Psoas muscle (tissue), 8 donors: ENCODE measurements at places on chromosomes 3 and 15. TPM values are rescaled to one million over a fixed set of nuclear protein-coding genes. Genes with fewer than 3 reads are reported as not detected.

Gene NEK10
- total RNA-seq = 5.0 TPM

DNA sequence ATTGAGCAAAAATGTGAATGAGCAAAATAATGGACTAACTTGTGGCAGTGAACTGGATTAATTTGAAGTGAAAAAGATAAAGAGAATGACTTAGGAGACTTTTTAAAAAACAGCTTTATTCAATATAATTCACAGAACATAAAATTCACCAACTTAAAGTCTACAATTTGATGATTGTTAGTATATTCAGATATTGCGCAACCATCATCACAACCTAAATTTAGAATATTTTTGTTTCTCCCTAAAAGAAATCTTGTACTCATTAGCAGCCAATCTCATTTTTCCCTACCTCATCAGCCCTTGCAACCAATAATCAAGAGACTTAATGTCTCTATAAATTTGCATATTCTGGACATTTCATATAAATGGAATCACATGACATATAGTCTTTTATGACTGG lies 496.5 kb downstream of the IGSF11 start:
- no peaks in the 10 kb centered on the region for H3K36me3 ChIP-seq
- H3K27me3 ChIP-seq = no peaks in the 10 kb centered on the region
- H3K27ac ChIP-seq = no peak overlapping the region

Gene PLA2G4D
- total RNA-seq = not detected

GRCh38 chr3:75737831-75738493 lies 47.4 kb downstream of the ZNF717 start:
- DNase-seq = no peak
- no peak overlapping the region for H3K27ac ChIP-seq
- H3K4me1 ChIP-seq = no peaks in the 10 kb centered on the region
- no peak overlapping the region for H3K4me3 ChIP-seq

Gene NAALADL2
- 1.9 TPM for total RNA-seq

- H3K4me3 ChIP-seq = no peak overlapping the region
- no peak for DNase-seq
- no peaks in the 10 kb centered on the region for H3K27me3 ChIP-seq
- H3K27ac ChIP-seq = no peak overlapping the region
- no peaks in the 10 kb centered on the region for H3K4me1 ChIP-seq
Measured at GRCh38 chr15:88656760-88657221, 18.0 kb downstream of the ISG20 start.

Gene ERC2
- not detected for total RNA-seq

Gene C3orf20
- 0.10 TPM for total RNA-seq

DNA sequence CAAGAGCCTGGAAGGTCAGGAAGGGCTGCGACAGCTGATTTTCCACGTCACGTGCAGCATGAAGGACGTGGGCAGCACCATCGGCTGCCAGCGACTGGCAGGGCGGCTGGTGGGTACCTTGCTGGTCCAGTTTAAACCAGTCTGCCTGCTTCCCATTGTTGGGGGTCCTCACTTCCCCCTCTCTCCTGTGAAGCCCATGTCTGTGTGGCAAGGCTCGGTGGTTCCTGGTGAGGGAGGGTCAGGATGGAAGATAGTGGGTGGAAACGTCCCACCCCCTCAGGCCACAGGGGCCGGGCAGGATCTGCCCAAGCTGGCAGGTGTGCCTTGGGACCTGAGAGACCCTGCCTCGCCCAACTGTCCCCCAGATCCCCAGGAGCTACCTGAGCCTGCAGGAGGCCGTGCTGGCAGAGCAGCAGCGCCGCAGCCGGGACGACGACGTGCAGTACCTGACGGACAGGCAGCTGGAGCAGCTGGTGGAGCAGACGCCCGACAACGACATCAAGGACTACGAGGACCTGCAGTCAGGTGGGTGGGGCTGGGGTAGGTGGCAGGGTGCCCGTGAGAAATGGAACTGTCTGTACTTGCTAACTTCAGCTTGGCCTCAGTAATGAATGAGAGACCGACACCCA lies 108.2 kb downstream of the LRRK1 start:
- H3K36me3 ChIP-seq = peaks cover 17% of the 10 kb centered on the region
- H3K27me3 ChIP-seq = no peaks in the 10 kb centered on the region
- no peak overlapping the region for H3K4me3 ChIP-seq
- H3K4me1 ChIP-seq = no peaks in the 10 kb centered on the region
- H3K27ac ChIP-seq = no peak overlapping the region
- no peak for DNase-seq

GRCh38 chr3:6512172-6512800 lies 348.6 kb upstream of the GRM7 start:
- H3K27ac ChIP-seq = no peak overlapping the region
- H3K36me3 ChIP-seq = no peaks in the 10 kb centered on the region
- H3K4me3 ChIP-seq = no peak overlapping the region
- H3K4me1 ChIP-seq = no peaks in the 10 kb centered on the region
- H3K27me3 ChIP-seq = no peaks in the 10 kb centered on the region

GRCh38 chr15:68787609-68788263 lies 33.0 kb downstream of the ANP32A start:
- no peak for DNase-seq
- peaks cover 38% of the 10 kb centered on the region for H3K4me1 ChIP-seq
- H3K4me3 ChIP-seq = no peak overlapping the region
- no peak overlapping the region for H3K27ac ChIP-seq
- peaks cover 44% of the 10 kb centered on the region for H3K36me3 ChIP-seq

Gene CMTM8
- 1.8 TPM for total RNA-seq

DNA sequence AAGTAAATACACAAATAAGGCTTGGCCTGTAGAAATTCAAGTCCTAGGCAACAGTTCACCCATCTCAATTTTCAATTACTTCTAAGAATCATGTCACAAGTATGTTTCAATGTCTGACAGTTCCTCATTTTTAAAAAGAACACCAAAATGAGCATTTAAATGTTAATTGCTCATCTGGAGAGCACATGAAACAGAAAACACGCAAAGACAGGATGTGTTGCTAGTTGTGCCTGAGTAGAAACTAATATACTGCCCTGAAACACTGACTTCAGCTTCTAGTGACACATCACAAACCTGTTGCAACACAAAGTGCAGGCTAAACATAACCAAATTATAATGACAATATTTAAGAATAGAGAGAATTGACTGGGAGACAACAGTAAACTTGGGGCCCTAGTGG lies 167.3 kb upstream of the THBS1 start:
- no peaks in the 10 kb centered on the region for H3K36me3 ChIP-seq
- DNase-seq = no peak
- no peaks in the 10 kb centered on the region for H3K4me1 ChIP-seq
- H3K4me3 ChIP-seq = no peak overlapping the region
- H3K27ac ChIP-seq = no peak overlapping the region
- no peaks in the 10 kb centered on the region for H3K27me3 ChIP-seq

- H3K27ac ChIP-seq = no peak overlapping the region
- H3K4me1 ChIP-seq = peaks cover 28% of the 10 kb centered on the region
- H3K36me3 ChIP-seq = no peaks in the 10 kb centered on the region
Measured at GRCh38 chr3:134822090-134822489, 27.0 kb downstream of the EPHB1 start.

- no peaks in the 10 kb centered on the region for H3K36me3 ChIP-seq
- no peaks in the 10 kb centered on the region for H3K27me3 ChIP-seq
- peaks cover 73% of the 10 kb centered on the region for H3K4me1 ChIP-seq
- peak overlapping the region; percentile 48 for H3K4me3 ChIP-seq
- H3K27ac ChIP-seq = peak overlapping the region; percentile 80
Measured at GRCh38 chr3:114451561-114452018, 157.8 kb downstream of the TIGIT start.

Gene PLA2G4E
- 0.34 TPM for total RNA-seq

DNA sequence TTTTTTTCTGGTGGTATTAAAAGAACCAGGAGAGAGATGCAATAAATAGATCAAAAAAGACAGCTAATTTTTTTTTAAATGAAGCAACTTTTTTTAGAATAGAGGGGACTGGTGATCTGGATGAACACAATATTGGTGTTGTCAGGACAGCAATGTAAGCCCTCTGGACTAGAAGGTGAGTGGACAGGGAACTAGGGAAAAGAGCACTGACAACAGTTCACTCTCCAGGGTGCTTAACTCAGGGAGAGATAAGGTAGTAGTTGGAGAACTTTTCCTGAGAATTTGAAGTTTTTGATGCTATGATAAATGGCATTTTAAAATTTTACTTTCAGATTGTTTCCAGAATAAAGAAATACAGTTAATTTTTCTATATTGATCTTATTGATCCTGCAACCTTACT lies 158.3 kb upstream of the STAC start:
- no peak for DNase-seq
- no peaks in the 10 kb centered on the region for H3K4me1 ChIP-seq
- no peaks in the 10 kb centered on the region for H3K27me3 ChIP-seq

DNA sequence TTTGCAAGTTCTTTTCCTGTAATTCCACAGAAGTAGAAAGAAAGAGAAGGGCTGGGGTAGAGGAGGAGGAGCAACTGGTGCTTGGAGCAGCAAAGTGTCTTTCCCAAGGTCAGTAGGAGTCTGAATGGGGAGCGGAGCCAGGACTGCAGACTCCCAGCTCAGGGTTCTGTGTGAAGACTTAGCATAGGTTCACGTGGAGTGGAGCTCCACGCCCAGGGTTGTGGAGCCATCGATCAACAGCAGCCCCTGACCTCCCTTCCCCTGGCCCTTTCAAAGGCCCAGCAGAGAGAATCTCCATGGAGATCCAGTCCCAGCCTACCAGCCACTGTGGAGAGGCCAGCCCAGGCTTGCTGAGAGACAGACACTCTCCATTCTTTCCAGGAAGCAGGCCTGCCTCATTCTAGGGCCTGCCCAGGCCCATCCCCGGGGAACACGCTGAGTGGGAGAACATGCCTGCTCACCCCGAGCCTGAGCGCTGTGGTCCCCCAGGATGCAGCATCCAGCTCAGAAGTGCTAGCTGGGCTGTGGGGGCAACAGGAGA lies 62.1 kb downstream of the CORO2B start:
- no peaks in the 10 kb centered on the region for H3K36me3 ChIP-seq
- H3K27ac ChIP-seq = no peak overlapping the region
- no peak overlapping the region for H3K4me3 ChIP-seq
- no peaks in the 10 kb centered on the region for H3K27me3 ChIP-seq
- no peak for DNase-seq

Gene GOLGA8S
- 0.07 TPM for total RNA-seq

- peaks cover 10% of the 10 kb centered on the region for H3K4me1 ChIP-seq
- no peak overlapping the region for H3K4me3 ChIP-seq
- H3K27ac ChIP-seq = peak overlapping the region; percentile 48
- H3K27me3 ChIP-seq = no peaks in the 10 kb centered on the region
Measured at GRCh38 chr15:71431343-71432336, 316.4 kb downstream of the THSD4 start.

DNA sequence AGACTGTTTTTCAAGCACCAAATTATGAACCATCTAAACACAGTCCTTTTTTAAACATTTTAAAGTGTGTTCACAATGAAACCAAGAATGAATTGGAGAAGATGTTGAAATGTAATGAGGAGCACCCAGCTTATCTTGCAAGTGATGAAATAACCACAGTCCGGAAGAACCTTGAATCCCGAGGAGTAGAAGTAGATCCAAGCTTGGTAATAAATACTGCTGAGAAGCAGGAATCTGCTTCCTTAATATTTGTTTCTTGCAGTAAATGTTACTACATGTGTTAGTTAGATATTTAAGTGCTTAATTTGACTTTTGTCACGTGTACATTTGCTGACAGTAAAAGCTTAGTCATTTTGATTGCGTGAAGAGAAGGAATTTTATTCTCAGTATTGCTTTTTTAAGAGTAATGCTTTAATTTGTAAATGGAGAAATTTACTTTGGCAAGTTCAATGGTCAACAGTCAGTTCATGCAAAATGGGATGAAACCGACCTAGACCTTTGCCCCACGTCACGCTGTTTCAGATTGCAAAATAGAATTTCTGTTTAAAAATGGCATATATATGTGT lies 69.8 kb downstream of the OPA1 start:
- no peaks in the 10 kb centered on the region for H3K4me1 ChIP-seq
- no peak for DNase-seq
- H3K4me3 ChIP-seq = no peak overlapping the region
- H3K27me3 ChIP-seq = no peaks in the 10 kb centered on the region
- H3K27ac ChIP-seq = no peak overlapping the region

Gene RPL15
- total RNA-seq = 1,045 TPM

Gene SH2D7
- total RNA-seq = not detected

DNA sequence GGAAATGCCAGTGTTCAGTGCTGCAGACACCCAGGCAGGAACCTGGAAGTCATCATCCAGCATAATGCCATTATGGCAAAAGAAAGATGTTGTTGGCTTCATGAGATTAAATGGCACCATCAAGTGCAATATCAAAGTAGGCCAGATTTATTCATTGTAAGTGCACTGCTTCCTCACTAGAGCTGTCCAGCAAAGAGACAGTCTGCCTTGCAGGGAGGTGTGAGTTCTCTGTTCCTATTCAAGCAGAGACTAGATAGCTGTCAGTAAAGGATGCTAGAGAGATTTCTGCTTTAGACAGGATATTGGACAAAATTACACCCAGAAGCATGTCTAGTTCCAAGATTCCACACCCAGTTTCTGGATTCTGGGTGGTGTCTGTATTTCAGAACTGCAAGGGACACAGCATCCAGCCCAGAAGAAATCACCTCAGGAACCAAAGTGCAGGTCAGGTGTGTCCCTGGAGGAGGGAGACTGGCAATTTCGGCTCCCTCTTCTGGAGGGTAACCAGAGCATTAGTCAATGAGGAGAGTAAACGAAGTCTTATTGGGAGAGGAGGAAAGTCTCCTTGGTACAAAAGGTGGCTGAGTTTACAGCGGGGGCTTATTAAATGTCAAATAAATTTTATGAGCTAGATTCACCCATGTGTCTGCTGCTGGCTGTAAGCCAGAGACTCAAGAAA lies 377.3 kb downstream of the EPHB1 start:
- H3K36me3 ChIP-seq = no peaks in the 10 kb centered on the region
- no peak for DNase-seq
- H3K4me3 ChIP-seq = no peak overlapping the region
- no peaks in the 10 kb centered on the region for H3K4me1 ChIP-seq
- H3K27me3 ChIP-seq = no peaks in the 10 kb centered on the region

DNA sequence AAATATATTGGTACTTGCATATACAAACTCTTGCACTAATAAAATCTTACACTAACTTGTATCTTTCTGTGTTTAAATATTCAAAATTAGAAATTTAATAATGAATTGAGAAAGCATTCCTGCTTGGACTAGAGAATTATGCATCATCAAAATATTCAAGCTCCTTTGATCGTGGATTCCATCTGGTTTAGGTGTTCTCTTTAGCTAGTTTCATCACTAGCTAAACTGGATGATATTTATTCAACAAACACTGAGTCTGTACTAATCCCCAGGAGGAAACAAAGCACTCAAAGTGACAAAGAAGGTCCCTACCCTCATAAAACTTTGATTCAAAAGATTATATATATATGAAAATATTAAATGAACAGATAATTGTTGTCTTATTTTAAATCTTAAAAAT lies 1360.9 kb upstream of the ALCAM start:
- no peak for DNase-seq
- no peak overlapping the region for H3K4me3 ChIP-seq
- no peak overlapping the region for H3K27ac ChIP-seq
- no peaks in the 10 kb centered on the region for H3K4me1 ChIP-seq
- no peaks in the 10 kb centered on the region for H3K36me3 ChIP-seq

DNA sequence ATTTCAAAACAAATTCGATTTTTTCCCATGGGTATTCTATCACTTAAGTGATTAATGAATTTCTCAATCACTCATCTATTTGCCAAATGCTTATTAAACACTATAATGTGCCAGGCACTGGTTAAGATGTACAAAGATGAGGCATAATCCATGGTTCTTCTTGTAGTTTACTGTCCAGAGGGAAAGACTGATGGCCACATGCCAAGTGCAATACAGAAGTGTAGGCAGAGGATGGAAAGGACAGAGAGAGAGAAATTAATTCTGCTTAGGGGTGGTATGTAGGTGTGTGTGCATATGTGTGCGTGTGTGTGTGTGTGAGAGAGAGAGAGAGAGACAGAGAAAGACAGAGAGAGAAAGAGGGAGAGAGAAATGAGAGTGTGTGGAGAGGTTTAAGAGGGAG lies 120.8 kb upstream of the CCNL1 start:
- no peaks in the 10 kb centered on the region for H3K4me1 ChIP-seq
- H3K27me3 ChIP-seq = no peaks in the 10 kb centered on the region
- no peak overlapping the region for H3K4me3 ChIP-seq
- H3K36me3 ChIP-seq = no peaks in the 10 kb centered on the region
- no peak overlapping the region for H3K27ac ChIP-seq
- no peak for DNase-seq
